ENCODE measurements at places on chromosomes 1 and 21.
A peak's percentile ranks its signal among the peaks of the same experiment; 100 is the strongest.

- peak; percentile 8 for DNase-seq
Observed at GRCh38 chr1:156368889-156369684, at the start of gene RHBG. Gene RHBG, plus strand, starts transcription at chr1:156369211. Its CDS starts 39 bp downstream, at chr1:156369250.

DNA sequence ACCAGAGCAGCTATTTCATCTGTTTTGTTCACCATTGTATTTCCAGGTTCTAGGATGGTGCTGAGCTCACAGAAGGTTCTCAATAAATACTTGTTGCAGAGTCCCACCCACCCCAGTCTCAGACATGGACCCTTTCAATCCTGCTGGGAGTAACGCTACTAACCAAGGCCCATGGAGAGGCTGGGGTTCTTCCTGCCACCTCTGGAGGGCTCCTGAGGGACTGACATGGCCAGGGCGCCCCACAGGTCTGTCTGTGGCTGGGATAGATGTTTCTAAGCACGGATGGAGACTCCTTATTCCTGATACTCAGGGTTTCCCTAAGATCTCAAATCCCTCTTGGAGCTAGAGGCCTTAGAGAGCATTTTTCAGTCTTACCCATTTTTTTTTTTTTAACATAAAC lies 87.4 kb downstream of the EPHB2 start:
- no peak for DNase-seq

DNA sequence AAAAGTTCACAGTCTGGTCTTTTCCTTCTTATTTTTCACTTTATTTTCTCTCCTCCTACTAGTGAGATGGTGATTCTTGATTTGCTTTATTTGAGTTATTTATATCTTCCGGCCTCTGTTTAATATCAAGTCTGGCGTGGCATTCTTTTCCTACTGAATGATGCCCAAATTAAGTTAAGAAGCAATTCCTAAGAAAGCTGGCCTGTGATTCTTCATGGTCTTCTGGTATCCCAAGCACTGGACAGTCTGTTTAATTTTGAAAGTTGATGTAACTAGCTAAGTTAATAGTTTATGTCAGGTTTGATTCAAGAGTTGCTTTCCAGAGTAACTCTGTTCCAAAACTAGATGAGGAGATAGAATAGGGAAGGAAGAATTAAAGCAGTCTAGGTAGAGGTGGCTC lies 9.2 kb upstream of the ENAH start:
- DNase-seq: no peak

DNA sequence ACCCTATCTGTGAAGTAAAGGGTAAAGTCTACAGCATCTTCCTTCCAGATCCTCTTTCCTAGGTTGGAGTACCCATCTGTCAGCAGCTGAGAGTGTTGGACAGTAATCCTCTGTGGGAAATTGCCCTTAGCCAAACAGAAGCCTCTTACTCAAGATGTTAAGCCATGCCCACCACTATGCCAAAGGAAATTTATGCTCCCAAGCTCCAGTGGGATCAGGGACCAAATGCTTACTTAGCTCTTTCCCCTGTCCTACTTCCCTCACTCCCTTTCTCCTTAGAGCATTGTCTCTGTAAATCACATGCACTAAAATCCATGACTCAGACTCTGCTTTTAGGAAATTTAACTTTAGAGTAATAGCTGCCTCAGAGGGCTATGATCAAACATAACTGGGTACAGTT lies 254.0 kb downstream of the BRINP2 start:
- DNase-seq: no peak

DNA sequence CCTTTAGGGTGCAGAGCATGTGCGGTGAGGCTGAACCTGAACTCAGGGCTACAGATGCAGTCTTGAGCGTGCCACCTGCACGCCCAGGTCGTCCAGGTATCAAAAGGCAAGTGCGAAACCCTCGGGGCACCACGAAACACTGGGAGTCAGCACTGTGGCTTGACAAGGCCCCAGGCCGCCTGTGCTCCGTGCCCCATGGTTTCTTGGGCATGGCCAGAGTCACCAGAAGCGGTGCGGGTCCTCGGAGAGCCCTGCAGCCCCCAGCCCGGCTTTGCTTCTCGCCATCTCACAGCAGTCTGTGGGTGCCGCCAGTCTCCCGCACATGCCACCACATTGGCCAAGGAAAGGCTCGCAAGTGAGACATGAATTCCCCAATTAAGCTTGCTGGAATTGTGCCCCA lies 117.3 kb downstream of the PGBD5 start:
- DNase-seq: no peak

DNA sequence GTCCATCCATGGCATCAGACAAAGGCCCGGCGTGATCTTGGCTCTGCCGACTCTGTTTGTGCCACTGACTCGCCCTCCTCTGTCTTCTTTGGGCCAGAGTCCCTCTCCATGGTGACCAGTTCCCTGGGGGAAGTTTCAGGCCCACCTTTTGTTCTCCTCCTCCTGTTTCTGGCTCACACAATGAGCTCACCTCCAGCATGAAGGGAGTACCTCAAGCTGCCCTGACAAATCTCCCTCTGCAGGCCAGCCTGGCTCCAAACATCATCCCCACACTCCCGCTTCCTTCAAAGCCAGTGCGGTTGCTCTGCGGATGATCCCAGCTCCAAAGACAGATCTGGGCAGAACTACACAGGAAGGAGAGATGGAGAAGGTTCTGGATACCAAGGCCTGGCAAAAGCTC lies 576.6 kb downstream of the NPHP4 start:
- no peak for DNase-seq

DNA sequence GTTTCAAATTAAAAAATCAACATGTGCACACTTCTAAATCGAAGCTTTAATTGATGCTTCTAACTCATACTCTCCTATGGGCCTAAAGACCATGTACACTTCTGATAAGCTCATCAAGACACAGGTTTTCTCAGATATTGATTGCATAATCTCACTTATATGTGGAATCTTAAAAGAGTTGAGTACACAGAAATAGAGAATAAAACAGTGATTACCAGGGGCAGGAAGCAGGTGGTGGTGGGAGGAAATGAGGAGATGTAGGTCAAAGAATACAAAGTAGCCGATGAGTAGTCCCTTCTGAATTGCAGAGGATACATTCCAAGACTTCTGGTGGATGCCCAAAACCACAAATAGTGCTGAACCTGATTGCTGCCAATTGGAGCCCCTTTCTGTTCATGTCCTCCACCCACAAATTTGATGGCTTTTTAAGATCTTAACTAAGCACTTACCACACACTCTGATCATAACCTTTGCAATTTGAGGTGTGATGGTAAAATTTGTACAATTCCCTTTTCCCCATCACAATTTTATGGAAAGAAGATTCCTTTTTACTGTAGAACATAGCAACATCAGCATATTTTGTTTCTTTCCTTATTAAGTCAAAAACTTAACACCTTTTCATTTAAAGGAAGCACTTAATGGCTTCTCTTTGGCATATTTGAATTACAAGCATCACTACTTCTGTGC lies 3.3 kb upstream of the CD1B start:
- DNase-seq: no peak

GRCh38 chr1:24963943-24964693 lies 34.0 kb upstream of the RUNX3 start:
- no peak for DNase-seq

DNA sequence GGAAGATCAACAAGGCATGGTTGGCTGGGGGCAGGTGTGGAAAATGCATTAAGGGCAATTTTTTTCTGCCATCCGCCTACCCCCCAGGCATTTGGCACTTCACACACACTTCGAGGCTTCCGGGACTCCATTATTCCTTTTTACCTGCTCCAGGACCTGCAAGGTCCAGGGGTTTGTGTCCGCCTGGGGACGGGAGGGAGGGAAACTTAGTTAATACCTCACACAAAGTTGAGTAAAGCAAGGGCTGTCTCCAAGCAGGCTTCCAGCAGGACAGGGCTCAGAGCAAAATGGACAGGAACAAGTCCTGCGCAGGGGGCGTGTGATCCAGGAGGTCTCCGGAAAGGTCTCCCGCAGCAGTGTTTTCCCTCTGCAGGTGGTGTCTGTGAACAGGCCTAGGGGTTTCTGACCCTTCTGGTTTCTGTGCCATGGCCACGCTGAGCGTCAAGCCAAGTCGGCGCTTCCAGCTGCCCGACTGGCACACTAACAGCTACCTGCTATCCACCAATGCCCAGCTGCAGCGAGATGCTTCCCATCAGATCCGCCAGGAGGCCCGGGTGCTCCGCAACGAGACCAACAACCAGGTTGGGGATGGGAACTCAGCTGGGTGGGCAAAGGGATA lies 712 bp downstream of the TEKT2 start:
- DNase-seq: no peak

GRCh38 chr1:117070124-117070523 lies 10.0 kb downstream of the TTF2 start:
- no peak for DNase-seq

GRCh38 chr1:170518965-170519364 lies 13.0 kb upstream of the GORAB start:
- no peak for DNase-seq

- no peak for DNase-seq
Observed at GRCh38 chr1:71577451-71578131, 496.8 kb upstream of the ZRANB2 start.

DNA sequence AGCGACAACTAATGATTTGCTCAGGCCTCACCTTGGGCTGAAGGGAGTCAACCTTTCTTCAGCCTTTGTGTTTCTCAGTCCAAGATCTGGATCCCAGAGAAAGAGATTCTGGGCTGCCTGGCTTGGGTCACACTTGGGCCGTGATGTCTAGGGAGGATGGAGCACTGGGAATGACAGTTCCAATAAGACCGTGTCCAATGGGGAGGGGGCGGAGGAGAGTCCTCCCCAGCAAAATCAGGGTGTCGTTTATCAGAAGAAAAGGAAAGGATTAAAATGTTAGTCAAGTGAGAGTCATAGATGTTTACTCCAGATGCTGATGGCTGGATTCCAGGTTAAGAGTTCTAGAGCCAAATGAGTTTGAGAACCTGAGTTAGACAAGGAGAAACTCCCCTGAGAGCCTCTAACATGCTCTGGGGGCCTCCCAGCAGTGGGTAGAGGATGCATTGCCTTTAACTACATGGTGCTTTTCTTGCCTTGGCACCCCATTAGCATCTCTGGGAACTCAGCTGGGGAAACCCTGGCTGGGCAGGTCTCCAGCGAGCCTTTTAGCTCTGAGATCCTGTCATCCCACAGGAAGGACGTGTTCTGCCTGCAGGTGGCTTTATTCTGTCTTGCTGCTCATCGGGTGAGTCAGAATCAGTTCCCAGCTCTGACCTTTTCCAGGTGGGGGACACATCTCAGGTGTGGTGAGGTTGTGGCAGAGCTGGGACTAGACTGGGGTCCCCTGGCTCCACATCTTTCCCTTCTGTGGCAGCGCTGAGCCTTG lies 22.2 kb downstream of the NIPAL3 start:
- DNase-seq: no peak

DNA sequence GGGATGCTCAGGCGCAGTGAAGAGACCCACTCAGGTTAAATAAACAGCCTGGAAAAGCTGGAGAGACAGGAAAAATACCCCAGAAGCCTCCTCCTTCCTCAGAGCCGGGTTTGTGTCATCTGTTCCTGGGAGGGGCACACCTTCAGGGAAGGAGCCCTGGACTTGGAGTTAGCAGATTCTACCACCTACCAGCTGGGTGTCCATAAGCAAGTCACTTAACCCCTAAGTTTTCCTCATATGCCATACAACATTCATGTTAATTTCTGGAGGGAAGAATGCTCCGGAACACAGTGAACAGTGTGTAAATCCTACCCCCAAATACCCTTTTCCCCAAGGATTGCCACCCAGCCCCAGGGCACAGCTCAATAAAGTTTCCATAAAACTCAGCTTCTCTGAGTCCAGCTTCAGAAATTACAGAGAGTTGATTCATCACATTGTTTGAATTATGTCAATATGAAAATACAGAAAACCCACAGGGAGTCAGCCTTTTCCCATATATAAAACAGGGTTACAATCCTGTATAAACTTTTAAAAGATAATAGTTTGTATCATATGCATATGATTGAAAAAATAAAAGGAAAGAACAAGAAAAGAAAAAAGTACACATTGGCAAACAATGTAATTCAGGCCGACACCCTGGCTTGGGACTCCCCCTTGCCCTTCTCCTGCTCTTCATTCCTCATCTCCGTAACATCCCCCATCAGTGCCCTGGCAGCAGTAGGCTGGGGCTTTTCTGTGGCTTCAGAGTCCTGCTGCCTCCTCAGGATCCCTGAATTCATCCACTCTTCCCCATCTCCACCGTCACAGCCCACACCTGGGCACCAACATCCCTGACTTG lies 291.8 kb upstream of the USP24 start:
- no peak for DNase-seq

DNA sequence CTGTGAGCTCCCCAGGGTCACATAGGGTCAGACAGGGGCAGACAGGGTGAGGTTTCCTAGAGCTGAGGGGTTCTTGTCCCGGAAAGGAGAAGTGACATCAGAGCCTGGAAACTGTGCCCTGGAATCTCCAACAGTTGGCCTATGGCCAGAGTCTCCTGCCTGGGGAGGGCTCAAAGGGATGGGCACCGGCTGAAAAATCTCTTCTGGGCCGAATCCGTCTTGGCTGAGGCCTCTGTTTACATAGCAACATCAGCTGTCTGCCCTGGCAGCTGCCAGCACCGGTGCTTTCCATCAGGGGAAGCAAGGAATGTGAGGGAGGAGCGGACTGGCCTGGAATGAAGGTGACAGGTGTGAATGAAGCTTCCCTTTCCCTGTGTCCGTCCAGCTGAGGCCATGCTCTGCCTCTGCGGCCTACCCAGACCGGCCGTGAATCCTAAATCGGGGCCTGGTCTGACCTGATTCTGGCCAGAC lies 30.7 kb downstream of the VASH2 start:
- peak; percentile 81 for DNase-seq

- DNase-seq: peak; percentile 70
Observed at GRCh38 chr21:40567501-40567900, 279.5 kb downstream of the DSCAM start.

DNA sequence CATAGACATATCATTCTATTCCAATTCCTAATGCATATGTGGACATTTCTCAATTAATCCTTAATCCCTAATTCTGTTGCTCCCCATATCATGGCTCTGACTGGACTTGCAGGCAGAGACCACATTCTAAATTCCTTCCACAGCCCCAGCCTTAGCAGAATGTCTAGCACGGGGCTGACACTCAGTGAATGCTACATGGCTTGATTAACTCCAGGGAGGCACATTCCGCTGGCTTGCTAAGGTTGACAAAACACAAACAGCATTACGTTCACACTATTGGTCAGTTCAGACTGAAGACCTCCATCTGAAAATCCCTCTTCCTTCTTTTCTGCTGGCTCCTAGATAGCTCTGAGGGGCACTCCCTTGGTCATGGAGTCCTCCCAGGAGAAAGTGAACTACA lies 119.4 kb downstream of the ASTN1 start:
- DNase-seq: no peak

- DNase-seq: no peak
Observed at GRCh38 chr1:172699111-172699510, 40.2 kb downstream of the FASLG start.

DNA sequence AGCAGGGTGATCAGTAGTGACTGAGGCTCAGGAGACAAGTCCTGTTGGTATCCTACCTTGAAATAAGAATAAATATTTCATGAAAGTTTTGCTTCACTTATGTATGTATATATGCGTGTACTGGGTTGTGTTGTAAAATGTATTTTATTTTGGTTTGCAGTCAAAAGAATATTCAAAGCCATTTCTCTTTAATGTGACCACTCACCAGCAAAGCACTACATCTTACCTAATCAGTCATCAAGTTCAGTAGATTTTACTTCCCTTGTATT lies 11.0 kb downstream of the SCP2 start:
- DNase-seq: no peak

- DNase-seq: no peak
Observed at GRCh38 chr1:230377851-230378250, 48.3 kb downstream of the PGBD5 start.

- DNase-seq: no peak
Observed at GRCh38 chr1:210978974-210979354, 155.0 kb downstream of the KCNH1 start.

Measured in NCI-H2171 treated with DMSO at 0.1 percent for 48 hours (cell line).